Glutamatergic neuron (in vitro differentiated cells): ENCODE measurements at places on chromosomes 4 and X.

- DNase-seq, result no peak
These were observed 21.5 kb downstream of the NAT8L start for GRCh38 chr4:2080429-2081300.

DNA sequence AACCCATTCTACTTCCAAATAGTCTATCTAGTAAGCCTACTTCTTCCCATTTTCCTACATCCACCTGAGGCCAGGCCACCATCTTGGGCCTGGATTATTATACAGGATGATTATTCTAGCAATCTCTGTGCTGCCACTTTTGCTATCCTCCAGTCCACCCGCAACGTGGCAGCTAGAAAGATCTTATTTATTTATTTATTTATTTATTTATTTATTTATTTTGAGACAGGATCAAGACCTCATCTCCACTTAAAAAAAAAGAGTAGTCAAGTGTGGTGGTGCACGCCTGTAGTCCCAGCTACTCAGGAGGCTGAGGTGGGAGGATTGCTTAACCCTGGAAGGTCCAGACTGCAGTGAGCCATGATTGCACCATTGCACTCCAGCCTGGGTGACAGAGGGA, 15.2 kb upstream of the BCOR start:
- no peak for DNase-seq

- DNase-seq, result no peak
These were observed 222.0 kb upstream of the ADAMTS3 start for GRCh38 chr4:72791054-72791453.

DNA sequence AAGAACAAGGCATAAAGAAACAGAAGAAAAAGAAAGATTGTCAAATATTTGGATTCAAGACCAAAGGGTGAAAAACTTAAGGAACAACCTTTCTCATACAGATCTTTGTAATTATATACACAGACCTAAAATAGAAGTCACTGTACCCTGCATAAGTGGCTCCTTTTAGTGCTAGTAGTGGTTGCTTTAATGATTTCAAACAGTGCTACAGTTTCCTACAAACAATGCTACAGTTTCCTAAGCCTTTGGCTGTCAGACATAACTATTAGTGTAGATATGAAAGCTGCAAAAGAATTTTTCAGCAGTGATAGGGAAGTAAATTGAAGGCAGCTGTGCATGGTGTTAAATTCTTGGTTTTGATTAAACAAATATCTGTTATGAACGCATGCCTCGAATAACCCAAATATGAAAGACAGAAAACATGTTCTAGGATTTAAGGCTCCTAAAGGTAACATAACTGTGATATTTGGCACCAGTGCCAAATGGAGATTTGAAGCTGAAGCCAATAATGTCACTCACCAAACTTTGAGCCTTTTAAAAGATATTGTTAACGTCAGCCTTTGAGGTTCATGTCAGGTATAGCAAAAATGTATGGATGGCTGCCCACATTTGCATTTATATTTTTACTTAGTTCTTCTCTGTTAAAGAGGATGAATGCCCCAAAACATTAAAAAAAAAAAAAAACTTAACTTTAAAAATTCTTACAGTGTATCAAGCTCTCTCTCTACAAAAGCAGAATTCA, 36.6 kb downstream of the SMARCAD1 start:
- DNase-seq, result no peak

DNA sequence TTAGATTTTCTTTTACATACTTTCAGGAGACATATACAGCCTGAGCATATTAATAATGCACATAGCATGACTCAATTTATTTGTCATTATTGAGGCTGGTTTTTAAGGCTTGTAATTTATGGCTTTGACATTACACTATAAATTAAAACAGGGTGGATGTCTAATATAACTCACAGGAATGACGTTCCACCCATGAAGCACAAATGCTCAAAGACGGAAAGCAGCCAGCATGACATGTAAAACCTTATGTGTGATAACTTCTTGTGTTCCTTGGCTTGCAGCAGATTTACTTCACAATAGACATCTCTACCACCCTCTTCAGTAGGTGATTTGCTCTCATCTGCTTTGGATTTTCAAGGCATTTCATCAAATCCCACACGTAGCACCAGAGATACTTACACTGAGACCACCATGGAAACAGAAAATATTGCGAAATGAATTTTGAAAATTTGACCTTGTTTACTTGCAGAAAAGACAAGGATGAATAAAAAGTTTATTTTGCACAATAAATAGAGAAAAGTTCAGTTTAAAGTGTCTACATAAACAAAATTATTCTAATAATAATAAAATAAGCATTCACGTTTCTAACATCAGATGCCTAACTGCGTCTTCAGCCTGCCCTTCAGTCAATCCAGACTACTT, 64.7 kb upstream of the BTC start:
- DNase-seq, result no peak
